ENCODE measurements at places on chromosomes 7 and 10.

DNA sequence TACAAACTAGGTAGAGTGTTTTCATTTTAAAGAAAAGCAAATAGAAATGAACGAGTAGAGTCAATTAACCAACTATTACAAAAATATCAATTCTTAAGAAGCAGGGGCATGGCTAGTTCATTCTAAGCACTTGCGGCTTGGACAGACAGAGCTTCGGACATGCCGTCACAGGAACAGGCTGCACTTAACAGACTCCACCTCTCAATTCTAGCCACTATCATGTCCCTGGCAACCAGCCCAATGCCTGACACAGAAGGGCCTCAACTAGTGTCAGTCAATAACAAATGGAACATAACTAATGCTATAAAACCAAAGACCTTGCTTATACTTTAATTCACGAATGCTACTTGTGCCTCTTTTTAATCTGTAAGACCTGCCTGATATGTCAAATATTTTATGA is 74.4 kb downstream of the TPK1 start:
- DNase-seq: no peak

DNA sequence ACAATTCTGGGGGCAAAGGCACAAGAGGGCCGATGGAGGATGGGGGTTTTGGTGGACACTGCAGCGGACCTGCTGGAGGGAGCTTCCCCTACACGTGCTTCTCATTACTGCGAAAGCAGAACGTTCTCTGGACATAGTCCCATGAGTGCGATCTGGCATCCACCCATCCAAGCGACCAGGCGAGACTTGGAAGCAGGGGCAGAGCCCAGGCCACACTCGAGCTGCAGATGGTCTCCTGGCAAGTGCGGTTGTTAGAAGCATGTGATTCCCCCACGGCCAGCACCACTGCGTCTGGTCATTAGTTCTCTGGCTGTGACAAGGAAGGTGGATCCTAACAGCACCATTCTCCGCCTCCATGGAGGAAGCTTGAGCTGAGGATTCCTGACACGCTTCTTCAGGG is 118.4 kb upstream of the TCERG1L start:
- no peak for DNase-seq

DNA sequence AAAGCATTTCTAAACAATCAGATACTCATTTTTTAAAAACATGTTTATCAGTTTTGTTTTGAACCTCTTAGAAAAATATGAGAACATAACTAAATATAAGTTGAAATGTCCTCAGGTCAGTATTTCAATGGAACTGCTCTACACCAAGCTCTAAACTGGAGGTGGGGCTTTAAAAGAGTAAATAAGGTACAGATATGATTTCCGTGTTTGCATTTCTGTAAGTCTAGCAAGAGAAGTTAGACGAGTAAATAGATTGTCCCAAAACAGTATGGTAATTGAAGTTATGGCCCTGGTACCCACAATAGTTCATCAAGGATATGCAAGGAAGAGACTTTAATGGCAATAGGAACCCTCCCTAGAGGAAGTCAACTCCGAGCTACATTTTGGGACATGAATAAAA is 115.1 kb upstream of the AKR1E2 start:
- DNase-seq: no peak

DNA sequence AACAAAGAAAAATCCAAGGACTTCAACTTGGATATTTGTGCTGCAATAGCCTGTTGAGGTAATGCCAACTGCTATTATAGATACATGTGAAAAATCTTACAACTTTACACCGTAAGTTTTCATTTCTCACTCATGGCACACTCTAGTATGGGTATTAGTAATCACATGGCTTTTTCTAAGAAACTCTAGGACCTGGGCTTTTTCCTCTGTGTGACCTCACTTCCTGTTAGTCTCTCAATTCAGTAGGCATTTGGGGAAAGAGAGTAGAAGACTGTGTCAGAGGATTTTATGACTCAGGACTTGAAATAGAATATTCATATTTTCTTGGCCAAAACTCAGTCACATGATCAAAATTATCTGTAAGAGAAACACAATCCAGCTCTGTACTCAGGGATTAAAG is 1049.9 kb downstream of the REEP3 start:
- no peak for DNase-seq

DNA sequence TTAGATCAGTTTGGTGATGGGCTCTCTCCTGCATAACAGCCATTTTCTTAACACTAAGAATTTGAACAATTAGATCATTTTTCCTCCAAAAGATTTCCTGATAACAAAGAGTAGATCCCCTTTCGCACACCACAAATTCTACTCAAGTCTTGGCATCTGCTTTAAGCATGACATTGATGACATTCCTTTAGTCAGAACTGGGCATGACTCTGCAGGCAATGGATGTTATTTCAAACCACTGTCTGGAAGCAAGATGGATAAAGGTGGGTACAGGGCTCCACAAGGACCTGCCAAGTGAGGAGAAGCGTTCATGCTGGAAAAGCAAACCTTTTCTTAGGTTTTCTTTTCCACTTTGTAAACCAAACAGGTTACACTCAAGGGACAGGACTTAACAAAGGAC is 123.5 kb downstream of the GLCCI1 start:
- no peak for DNase-seq

DNA sequence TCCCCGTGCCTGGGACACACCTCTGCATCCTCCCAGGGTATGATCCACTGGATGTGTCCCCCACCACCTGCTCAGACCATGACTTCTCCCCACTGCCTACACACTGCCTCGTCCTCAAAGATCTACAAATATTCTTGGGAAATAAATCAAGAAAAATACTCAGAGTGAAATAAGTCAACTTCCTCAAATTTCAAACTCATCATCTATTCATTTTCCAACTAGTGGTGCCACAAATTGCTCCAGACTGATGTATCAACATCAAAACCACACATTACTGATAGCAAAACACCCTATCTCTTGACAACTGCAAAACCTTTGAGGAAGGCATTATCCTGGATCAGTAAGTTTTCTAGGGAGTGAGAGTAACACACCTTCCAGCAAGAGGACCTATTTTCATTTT is 87.7 kb downstream of the GRB10 start:
- DNase-seq: no peak

- no peak for DNase-seq
Measured at GRCh38 chr7:93026425-93026824, 91.4 kb downstream of the SAMD9 start.

GRCh38 chr10:59624136-59624535 is 85.5 kb downstream of the SLC16A9 start:
- DNase-seq: no peak

GRCh38 chr10:103645141-103646054 is 151.9 kb downstream of the NEURL1 start:
- no peak for DNase-seq

- DNase-seq: no peak
Measured at GRCh38 chr7:4113976-4114375, 568.1 kb upstream of the FOXK1 start.

DNA sequence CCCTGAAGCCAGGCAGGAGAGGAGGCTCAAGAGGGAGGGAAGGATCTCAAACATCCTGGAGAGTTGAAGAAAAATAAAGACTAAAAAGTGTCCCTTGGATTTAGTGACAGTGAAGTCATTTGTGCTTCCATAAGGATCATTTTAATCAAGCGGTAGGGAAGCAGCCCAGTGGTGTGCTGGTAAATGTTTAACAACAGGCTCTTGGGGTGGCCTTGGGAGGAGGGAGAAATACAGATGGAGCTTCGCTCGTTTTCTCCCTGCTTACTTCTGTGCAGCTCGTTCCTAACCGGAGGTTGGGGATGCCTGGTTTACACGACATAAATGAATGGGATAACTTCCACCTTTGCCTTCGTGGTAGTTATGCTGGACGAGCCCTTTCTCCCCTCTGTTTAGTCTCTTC is 140.0 kb downstream of the CAMK1D start:
- DNase-seq: no peak

DNA sequence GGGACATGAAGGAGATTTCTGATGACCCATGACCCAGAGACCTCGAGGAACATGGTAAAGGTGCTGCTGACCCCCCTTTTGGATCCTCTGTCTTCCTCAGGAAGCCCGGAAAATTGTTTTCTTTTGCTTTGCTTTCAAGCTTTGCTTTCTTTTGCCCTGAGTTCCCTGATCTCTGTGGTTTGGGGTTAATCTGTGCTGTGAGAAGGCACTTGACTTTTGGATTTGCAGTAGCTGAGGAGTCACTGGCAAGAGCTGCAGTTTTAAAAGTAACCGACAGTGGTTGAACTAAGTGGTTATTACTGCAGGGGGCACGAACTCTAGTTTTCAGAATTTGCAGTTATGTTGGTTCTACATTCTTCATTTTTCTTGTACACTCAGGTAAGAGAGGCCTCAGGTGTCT is 53.0 kb downstream of the PDZD8 start:
- no peak for DNase-seq

- peak; percentile 97 for DNase-seq
Measured at GRCh38 chr7:39732837-39733804, 109.7 kb downstream of the RALA start.

DNA sequence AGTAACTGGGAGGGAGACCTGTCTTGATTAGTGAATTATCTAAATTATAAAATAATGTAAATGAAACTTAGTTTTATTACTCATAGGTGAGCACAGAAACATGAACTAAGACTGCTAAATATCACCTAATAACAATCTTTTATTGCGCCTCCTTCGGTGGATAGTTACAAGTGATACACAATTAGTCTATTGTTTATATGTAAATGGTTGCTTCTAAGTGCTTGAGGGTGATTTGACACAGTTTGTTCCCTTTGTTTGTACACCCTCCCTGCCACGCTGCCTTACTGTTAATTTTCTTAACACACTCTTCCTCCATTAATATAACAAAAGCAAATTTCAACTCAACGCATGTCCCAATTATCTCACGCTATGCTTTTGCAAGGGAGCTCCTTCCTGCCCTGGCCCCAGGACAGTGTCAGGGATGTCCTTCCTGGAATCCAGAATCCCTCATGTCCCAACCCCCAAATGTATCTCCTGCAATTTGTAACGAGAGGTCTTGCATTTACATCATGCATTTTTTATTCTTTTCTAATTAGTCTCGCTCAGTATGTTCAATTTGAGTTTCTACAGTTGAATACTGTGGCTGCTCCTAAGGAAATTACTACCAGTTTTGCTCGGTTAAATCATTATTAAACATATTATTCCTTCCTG is 4.2 kb downstream of the NPSR1 start:
- no peak for DNase-seq

DNA sequence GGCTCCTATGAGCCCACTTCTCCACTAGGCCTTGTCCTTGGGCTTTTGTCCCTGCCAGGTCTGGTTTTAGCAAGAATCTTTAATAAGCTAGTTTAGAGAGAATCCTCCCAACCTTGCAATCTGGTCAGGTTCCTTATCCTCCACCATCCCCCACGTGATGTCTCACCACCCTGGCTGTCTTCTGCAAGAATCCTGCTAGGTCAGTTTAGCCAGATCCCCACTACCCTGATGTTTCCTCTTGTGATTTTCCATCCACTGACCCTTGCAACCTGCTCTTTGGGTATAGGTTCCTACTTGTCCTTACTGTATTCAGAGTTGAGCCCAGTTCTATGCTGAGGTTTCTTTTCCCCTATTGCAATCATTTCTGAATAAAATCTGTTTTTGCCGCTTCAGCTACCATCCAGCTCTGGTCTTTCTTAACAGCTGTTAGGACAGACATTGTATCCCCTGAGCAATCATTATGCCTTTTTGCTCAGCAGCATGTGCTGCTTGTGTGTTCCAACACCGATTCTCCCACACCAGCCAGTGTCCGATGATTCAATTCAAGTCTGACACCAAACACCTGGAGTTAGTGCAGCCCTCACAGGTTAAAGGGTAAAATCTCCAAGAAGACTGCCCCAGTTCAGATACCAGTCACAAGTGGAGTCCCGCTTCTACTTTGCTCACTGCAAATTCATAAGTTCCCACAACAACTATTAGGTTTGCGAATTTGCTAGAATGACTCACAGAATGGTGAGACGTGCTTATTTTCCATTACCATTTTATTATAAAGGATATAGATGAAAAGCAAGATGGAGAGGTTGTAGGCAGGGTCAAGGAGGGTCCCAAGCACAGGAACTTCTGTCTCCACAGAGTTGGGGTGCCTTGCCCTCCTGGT is 62.2 kb upstream of the ADCY1 start:
- no peak for DNase-seq

DNA sequence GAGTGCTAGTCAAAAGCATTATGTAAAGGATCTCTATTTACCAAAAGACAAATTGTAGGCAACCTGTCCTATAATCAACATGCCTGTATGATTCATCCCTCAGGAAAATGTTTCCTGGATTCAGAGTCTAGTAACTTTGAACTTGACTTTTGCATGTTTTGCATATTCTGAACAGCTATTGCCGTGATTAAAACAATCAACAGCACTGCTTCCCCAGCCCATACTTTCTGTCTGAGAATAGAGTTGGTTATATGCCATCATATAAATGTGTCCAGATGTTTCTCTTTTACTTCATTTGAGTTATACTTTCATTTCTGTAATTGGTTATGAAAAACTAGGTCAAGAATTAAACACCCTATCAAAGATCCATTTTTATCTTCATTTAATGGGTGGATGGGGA is 83.5 kb downstream of the ZMYND11 start:
- no peak for DNase-seq

- DNase-seq: no peak
Measured at GRCh38 chr10:15585303-15585715, 134.4 kb downstream of the ITGA8 start.

- DNase-seq: no peak
Measured at GRCh38 chr7:16905300-16906044, 23.7 kb upstream of the AGR3 start.

DNA sequence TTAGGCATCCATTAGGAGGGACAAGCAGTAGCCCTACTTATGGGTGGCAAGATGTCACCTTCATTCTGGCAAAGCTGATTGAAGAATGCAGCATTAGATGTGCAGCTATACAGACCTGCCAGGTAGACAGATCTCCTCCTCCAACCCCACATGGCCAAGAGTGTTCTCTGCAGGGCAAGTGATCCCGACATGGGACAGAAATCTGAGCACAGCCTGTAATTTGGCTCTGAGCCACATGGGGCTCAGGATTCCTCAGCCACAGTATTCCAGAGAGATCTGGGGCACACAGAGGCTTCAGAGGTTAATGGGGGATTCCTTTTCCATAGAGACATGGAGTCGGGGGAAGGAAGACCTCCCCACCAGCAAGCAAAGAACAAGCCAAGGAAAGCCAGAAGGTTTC is 58.7 kb upstream of the GDF10 start:
- no peak for DNase-seq

- no peak for DNase-seq
Measured at GRCh38 chr7:20330928-20331909, 519 bp downstream of the ITGB8 start.

- DNase-seq: no peak
Measured at GRCh38 chr7:35691827-35692307, 3.1 kb downstream of the HERPUD2 start.

GRCh38 chr7:69757981-69758430 is 159.7 kb downstream of the AUTS2 start:
- no peak for DNase-seq

DNA sequence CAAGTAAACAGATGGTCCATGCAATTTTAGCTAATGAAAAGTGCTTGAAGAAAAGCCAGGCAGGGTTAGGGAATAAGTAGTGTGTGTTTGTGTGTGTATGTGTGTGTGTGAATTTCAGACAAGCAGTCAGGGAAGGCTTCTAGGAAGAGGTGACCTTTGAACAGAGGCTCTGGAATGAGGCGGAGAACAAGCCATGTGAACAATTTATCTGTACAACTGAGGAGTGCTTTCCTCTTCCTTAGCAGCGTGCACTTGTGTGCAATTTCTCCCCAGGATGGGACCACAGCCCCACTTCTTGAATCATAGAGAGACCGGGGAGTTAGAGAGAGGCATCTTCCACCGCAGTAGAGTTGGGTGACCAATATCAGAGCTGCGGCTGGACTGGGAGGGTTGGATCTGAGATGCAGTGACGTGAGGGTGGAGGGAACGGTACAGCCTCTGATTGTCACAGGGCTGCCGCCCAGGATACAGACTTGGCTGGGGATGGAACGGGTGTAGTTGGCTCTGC is 69.2 kb upstream of the FAM171A1 start:
- no peak for DNase-seq

- no peak for DNase-seq
Measured at GRCh38 chr10:102001435-102002068, 54.4 kb downstream of the ARMH3 start.
